ENCODE measurements at places on chromosomes 7 and 10. TPM values are rescaled to one million over a fixed set of nuclear protein-coding genes. Genes with fewer than 3 reads are reported as not detected.

Gene TMEM225B
- 0.27 TPM for total RNA-seq

Gene DGKB
- total RNA-seq: 0.39 TPM

Gene CALHM3
- 0.18 TPM for total RNA-seq

Gene PNLIPRP1
- not detected for total RNA-seq

Gene GPR22
- total RNA-seq: not detected

- no peaks in the 10 kb centered on the region for H3K27me3 ChIP-seq
- H3K4me1 ChIP-seq: no peaks in the 10 kb centered on the region
- no peak overlapping the region for H3K4me3 ChIP-seq
- H3K27ac ChIP-seq: no peak overlapping the region
Observed at GRCh38 chr7:40810274-40810673, 675.5 kb downstream of the SUGCT start.

- H3K4me1 ChIP-seq: no peaks in the 10 kb centered on the region
- DNase-seq: no peak
- H3K27ac ChIP-seq: no peak overlapping the region
- H3K36me3 ChIP-seq: no peaks in the 10 kb centered on the region
Observed at GRCh38 chr10:48516911-48517310, 88.0 kb downstream of the ARHGAP22 start.

DNA sequence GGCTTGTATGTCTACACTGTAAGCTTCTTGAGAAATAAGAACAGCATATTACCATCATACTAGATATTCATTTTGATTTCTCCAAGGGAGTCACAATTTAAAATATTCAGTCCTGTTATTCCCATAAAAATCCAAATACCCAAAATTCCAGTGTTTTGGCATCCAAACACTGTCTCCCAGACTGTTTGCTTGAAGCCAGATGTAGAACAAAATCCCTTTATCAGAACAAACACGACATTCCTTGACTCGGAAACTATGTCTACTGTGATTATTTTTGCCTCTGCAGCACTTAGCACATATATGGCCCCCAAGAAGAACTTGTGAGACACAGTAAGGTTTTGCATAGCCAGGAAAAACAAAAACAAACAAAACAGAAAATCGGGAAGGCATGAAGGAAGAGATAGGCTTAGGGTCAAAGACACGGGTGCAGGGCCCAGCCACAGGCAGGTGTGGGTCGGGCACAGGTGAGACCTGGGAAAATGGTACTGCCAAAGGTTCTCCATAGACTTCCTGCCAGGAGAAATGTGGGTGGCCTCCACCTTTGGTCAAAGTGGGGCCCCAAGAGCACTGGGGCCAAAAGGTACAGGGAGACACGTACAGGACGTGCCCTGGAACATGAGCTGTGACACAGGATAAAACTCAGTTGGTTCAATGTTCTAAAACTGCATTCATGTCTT lies 36.5 kb downstream of the CPXM2 start:
- H3K4me3 ChIP-seq: no peak overlapping the region

DNA sequence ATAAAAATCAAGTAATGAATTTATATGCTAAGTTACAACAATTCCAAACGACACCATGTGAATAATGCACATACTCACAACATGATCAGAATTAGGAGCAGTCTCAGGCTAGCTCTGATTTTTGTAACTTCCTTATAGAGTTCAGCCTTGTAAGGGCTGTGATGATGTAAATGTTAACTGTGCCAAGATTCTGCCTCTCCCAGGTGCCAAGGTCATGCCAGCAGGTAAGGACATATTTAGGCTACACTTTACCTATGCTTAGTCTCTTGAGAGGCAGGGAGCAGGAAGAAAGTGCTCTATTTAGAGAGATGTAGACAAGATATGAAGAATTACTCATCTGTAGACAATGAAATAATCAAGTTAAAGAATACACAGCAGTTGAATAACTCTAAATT lies 53.6 kb upstream of the AGR3 start:
- H3K27me3 ChIP-seq: no peaks in the 10 kb centered on the region
- H3K4me3 ChIP-seq: no peak overlapping the region
- H3K36me3 ChIP-seq: no peaks in the 10 kb centered on the region
- H3K27ac ChIP-seq: no peak overlapping the region

- DNase-seq: no peak
- H3K27ac ChIP-seq: no peak overlapping the region
- H3K4me3 ChIP-seq: no peak overlapping the region
Observed at GRCh38 chr7:55108818-55109217, 90.0 kb downstream of the EGFR start.

DNA sequence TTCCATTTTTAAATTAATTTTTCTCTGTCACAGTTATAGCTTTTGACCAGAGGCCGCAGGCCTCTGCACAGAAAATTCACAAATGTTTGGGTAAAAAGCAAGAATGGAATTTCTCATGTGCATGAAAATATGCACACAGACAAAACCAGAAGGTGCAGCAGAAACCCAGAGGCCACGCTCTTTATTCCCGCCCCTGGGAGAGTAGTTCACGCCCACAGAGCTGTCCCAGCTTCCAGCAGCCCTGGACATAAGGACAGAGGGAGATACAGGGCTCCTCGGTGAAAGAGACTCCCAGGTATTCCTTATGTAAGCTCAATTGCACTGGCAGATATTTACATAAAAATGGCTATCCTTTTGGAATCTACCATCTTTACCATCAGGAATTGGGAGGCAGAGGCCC lies 245.2 kb upstream of the NFE2L3 start:
- no peak overlapping the region for H3K4me3 ChIP-seq
- H3K4me1 ChIP-seq: no peaks in the 10 kb centered on the region
- H3K36me3 ChIP-seq: no peaks in the 10 kb centered on the region

DNA sequence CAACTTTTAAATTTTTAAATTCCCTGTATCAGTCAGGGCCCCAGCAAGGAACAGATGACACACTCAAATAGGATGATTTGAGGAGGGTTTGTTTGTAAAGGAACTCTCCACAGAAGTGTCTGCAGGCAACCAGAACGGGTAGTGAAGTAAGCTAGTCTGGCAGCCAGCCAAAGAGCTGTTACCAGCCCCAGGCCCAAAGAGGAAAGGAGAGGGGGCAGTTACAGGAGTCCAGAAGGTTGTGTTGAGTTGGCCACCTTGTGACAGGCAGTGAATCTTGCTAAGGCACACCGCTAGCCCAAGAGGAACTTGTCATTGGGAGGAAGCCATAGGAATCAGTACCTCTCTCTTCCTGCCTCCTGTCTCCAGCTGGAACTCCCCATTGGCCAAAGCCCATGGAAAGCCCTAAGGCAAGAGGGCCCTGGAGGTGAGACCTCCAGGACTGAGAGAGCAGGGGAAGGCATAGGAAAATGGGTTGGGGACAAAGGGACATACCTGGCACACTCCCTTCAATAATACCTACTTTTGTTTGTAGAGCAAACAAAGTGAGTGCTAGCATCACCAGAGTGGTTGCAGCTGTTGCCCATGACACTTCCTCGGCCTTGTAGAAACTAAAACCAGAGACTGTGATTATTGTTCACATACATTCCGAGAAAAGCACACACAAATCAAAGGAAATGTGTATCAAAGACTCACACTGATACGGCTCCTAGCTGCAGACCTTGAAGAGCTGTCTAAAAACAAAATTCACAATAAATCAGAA lies 25.4 kb upstream of the GATAD1 start:
- H3K4me3 ChIP-seq: no peak overlapping the region
- H3K36me3 ChIP-seq: no peaks in the 10 kb centered on the region
- H3K27me3 ChIP-seq: no peaks in the 10 kb centered on the region
- no peak overlapping the region for H3K27ac ChIP-seq
- H3K4me1 ChIP-seq: no peaks in the 10 kb centered on the region

DNA sequence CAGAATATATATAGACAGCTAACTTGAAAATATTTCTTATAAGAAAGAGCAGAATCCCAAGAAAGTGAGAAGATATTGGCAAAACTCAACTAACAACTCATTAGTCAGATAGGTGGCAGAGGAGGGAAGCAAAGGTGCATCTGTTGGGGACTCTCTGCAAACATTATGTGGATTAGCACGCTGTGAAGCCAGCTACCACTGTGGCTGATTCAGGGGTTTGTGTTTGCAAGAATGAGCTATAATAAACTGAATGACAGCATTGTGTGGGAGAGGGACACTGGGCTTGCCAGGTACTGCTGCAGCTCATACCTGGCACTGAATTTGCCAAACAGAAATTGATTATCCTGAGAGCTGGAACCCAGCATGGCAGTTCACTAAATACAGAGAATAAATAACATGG lies 170.3 kb upstream of the MINDY3 start:
- no peaks in the 10 kb centered on the region for H3K36me3 ChIP-seq
- no peaks in the 10 kb centered on the region for H3K4me1 ChIP-seq
- no peak overlapping the region for H3K27ac ChIP-seq
- H3K4me3 ChIP-seq: no peak overlapping the region
- H3K27me3 ChIP-seq: no peaks in the 10 kb centered on the region
- no peak for DNase-seq
